Activated naive CD4-positive, alpha-beta T cell treated with anti-CD3 and anti-CD28 coated beads, Interleukin-2, amount 10 ng/mL, durations not matched to agents 7 days and 5 days (primary cell): ENCODE measurements at places on chromosomes 1 and 21.
A peak's percentile ranks its signal among the peaks of the same experiment; 100 is the strongest.

GRCh38 chr1:66633159-66633558 is 99.2 kb downstream of the SGIP1 start:
- H3K4me3 ChIP-seq, result no peak overlapping the region
- peaks cover 5% of the 10 kb centered on the region for H3K27me3 ChIP-seq
- H3K4me1 ChIP-seq, result no peaks in the 10 kb centered on the region
- no peak for DNase-seq

DNA sequence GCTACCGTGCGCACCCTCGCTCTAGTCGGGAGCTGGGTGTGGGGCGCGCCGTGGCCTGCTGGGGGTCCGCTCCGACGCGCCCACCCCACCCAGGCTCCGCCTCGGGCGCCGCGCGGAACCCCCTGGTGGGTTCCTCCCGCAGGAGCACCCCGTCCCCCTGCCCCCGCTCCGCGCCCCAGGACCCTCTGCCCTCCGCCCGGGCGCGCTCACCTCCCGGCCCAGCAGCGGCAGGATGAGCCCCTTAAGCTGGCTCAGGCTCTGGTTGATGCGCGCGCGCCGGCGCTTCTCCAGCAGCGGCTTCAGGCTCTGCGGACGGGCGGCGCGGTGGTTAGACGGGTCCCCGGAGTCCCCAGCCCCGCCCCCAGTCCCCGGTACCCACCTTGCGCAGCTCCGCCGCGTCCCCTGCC is 319 bp downstream of the HES2 start:
- DNase-seq, result peak; percentile 42
- H3K36me3 ChIP-seq, result no peaks in the 10 kb centered on the region
- H3K4me3 ChIP-seq, result no peak overlapping the region
- peaks cover 32% of the 10 kb centered on the region for H3K4me1 ChIP-seq
- peaks cover 100% of the 10 kb centered on the region for H3K27me3 ChIP-seq

DNA sequence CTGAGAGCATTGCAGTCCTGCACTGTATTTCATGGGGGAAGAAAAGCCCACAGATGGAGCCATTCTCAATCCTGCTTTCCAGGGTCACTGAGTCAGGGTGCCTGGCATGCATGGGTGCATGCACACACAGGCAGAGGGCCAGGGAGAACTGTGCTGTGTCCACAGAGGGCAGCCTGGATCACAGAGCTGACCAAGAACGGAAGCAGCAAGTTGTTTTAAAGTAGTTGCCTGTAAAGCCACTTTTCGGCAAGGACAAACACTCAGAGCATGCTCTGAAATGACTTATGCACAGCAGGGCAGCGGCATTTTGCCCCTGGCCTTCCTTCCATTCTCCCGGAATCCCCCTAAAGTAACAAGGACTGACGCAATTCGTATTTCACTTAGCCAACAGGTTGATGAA is 3.6 kb downstream of the ERG start:
- no peaks in the 10 kb centered on the region for H3K36me3 ChIP-seq
- H3K4me1 ChIP-seq, result no peaks in the 10 kb centered on the region

GRCh38 chr1:47865881-47866535 is 131.2 kb downstream of the TRABD2B start:
- no peaks in the 10 kb centered on the region for H3K27me3 ChIP-seq
- no peaks in the 10 kb centered on the region for H3K36me3 ChIP-seq
- no peak for DNase-seq
- H3K27ac ChIP-seq, result no peak overlapping the region
- no peak overlapping the region for H3K4me3 ChIP-seq

DNA sequence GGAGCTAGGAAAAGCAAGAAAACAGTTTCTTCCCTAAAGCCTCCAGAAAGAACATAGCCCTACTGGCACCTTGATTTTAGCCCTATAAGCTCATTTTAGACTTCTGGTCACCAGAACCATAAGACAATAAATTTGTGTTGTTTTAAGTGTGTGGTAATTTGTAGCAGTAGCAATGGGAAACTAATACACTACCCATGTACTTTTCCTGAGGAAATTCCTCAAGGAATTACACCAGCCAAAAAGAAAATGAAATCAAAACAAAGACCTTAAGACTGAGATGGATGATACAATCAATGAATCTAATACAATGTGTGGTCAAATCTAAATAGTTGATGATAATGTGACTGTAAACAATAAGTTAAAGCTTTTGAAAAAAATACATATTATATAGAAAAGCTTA is 11.8 kb downstream of the VAMP4 start:
- no peak overlapping the region for H3K27ac ChIP-seq
- no peak overlapping the region for H3K4me3 ChIP-seq
- H3K4me1 ChIP-seq, result peaks cover 3% of the 10 kb centered on the region
- peaks cover 46% of the 10 kb centered on the region for H3K36me3 ChIP-seq

DNA sequence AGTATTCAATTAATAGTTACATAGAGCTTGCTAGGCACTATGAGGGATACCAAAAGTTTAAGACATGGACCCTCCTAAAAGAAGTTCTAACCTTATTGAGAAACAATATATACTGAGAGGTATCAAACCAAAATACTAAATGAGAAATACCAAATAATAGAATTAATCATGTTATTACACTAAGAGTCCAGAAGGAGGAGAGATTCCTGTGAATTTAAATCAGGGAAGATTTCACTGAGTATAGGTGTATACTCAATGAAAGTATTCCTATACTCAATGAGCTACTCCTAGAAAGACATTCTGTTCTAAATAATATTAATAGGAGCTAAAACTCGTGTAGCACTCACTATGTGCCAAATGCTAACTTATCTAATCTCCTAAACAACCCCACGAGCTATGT is 9.4 kb downstream of the CR1L start:
- no peak overlapping the region for H3K4me3 ChIP-seq
- H3K27me3 ChIP-seq, result peaks cover 17% of the 10 kb centered on the region
- no peaks in the 10 kb centered on the region for H3K4me1 ChIP-seq
- H3K36me3 ChIP-seq, result no peaks in the 10 kb centered on the region

DNA sequence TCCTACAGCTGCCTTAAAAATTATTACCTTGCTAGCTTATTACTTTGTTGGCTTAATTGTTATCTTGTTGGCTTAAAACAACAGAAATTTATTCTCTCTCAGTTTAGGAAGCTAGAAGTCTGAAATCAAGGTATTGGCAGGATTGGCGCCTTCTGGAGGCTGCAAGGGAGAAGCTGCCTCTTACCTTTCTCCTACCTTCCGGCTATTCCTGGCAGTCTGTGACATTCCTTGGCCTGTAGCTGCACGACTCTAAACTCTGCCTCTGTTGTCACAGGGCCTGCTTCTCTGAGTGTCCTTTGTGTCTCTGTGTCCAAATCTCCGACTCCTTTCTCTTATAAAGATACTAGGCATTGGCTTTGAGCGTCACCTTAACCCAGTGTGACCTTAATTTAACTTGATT is 579.9 kb upstream of the B3GALT2 start:
- H3K27ac ChIP-seq, result no peak overlapping the region
- H3K27me3 ChIP-seq, result no peaks in the 10 kb centered on the region
- H3K4me3 ChIP-seq, result no peak overlapping the region
- no peak for DNase-seq
- no peaks in the 10 kb centered on the region for H3K36me3 ChIP-seq
- no peaks in the 10 kb centered on the region for H3K4me1 ChIP-seq

DNA sequence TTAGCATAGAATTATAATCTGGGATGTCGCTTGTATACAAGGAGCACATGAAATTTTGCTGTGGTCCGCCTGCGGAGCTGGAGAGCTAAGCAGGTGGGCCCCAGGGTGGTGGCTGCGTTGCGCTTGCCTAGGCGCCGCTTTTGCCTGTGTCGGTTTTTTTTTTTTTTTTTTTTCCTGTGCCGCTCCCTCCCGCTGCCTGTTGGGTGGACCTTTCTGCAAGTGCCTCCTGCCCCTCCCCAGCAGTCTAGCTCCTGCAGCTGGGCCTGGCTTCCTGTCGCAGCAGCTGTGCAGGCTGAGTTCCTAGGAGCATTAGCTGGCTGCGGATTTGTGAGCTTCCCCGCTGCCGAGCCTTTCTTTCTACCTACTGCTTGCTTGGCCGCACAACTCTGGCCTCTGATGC is 20.6 kb downstream of the PYHIN1 start:
- peaks cover 47% of the 10 kb centered on the region for H3K36me3 ChIP-seq
- peaks cover 6% of the 10 kb centered on the region for H3K4me1 ChIP-seq
- no peak overlapping the region for H3K27ac ChIP-seq
- H3K4me3 ChIP-seq, result no peak overlapping the region
- no peak for DNase-seq

DNA sequence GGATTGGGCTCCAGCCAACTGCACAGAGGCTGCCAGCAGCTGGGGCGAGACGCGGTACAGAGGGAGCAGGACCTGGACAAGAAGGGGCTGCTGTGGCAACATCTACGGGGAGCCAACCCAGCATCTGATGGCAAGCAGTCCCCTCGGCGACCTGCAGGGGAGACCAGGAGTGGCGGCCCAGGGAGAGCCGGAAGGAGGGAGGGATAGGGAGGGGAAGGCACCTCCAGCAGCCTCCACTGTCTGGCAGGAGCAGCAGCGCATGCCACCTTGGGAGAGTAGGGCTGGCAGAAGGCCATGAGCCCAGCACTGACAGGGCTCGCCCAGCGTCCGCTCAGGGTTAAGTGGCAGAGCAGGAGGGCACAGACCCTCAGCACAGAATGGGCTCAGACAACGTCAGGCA is 17.3 kb downstream of the CHD5 start:
- no peak for DNase-seq
- no peak overlapping the region for H3K4me3 ChIP-seq
- H3K4me1 ChIP-seq, result no peaks in the 10 kb centered on the region
- no peak overlapping the region for H3K27ac ChIP-seq
- H3K36me3 ChIP-seq, result no peaks in the 10 kb centered on the region

- H3K4me3 ChIP-seq, result no peak overlapping the region
- H3K36me3 ChIP-seq, result no peaks in the 10 kb centered on the region
- H3K27ac ChIP-seq, result no peak overlapping the region
- no peaks in the 10 kb centered on the region for H3K27me3 ChIP-seq
Observed at GRCh38 chr1:164748253-164748899, 189.4 kb downstream of the PBX1 start.

DNA sequence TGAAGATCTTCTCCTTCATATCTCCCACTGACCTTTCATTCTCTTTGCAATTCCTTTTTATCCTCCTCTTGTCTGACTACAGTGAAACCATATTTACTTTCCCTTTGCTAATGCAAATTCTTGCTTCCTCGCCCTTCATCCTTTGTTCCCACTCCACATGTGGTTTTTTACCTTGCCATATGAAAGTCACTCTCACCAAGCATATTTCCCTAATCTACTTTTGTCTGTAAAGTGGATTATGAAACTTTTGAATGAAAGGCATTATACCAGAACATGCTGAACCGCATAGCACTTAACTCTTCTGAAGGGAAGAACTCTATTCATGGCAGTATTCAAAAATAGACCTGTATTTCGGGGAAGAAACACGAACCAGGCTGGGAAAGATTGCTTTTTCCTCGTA is 8.0 kb upstream of the TMPRSS15 start:
- H3K4me1 ChIP-seq, result no peaks in the 10 kb centered on the region
- H3K4me3 ChIP-seq, result no peak overlapping the region
- no peaks in the 10 kb centered on the region for H3K36me3 ChIP-seq
- DNase-seq, result no peak
- H3K27me3 ChIP-seq, result no peaks in the 10 kb centered on the region
- H3K27ac ChIP-seq, result no peak overlapping the region

GRCh38 chr1:175810305-175810704 is 66.9 kb upstream of the TNR start:
- no peaks in the 10 kb centered on the region for H3K36me3 ChIP-seq
- no peak overlapping the region for H3K4me3 ChIP-seq
- no peaks in the 10 kb centered on the region for H3K4me1 ChIP-seq

- no peak overlapping the region for H3K27ac ChIP-seq
- H3K36me3 ChIP-seq, result no peaks in the 10 kb centered on the region
- H3K4me3 ChIP-seq, result no peak overlapping the region
Observed at GRCh38 chr1:6121651-6122370, 58.3 kb downstream of the CHD5 start.

- H3K36me3 ChIP-seq, result peaks cover under 1% of the 10 kb centered on the region
- no peaks in the 10 kb centered on the region for H3K27me3 ChIP-seq
- no peak for DNase-seq
- no peak overlapping the region for H3K27ac ChIP-seq
Observed at GRCh38 chr1:173572201-173572873, 30.5 kb downstream of the SLC9C2 start.
